GM18507 (cell line): ENCODE measurements at places on chromosomes 12 and 14.

DNA sequence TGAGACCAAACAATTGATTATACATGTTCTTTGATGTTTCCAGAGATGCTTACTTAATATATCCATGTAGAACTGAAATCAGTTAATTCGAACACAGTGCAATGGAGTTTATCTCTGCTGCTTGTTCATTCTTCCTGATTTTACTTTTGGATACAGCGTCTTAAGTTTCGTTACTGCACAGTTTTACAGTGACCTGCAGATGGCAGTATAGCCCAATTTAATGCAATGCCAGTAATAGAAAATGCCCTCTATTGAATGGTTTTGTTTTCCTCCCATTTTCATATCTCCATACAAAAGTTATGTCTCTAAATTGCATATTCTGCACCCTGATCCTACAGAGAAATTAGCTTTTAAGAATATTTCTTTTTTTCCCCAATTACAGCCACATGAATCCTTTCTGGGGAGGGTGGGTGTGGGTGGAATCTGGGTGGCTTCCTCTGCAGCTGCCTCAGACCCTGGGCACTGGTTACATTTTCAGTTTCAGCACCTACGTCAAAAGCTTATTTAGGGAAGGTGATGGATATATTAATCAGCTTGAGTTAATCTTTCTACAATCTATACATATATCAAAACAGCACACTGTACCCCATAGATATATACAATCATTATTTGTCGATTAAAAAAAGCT lies 101.1 kb upstream of the DCD start:
- peak; percentile 14 for DNase-seq

GRCh38 chr12:3461391-3461790 lies 29.6 kb upstream of the PRMT8 start:
- DNase-seq: no peak

- no peak for DNase-seq
These were observed 14.9 kb upstream of the CCDC60 start for GRCh38 chr12:119319638-119320037.

GRCh38 chr12:26425587-26426260 lies 230.4 kb downstream of the SSPN start:
- DNase-seq: no peak

DNA sequence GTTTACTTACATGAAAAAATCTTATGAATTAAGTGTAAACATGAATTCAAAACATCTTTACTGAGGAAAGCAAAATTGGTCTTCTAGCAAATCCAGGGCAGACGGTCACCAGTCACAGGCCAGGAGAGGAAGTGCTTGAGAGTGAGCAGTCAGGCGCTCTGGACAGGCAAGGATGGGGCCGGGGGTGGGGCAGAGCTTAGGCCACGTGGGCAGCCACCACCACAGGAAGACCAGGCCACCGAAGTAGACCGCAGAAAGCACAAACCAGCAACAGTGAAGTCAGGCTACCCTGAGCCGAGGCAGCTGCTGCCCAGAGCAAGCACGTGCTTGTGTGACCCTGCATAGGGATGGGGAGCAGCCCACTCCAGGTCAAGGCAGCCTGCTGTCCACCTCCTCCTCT lies 33.5 kb downstream of the SLC6A12 start:
- peak; percentile 50 for DNase-seq

DNA sequence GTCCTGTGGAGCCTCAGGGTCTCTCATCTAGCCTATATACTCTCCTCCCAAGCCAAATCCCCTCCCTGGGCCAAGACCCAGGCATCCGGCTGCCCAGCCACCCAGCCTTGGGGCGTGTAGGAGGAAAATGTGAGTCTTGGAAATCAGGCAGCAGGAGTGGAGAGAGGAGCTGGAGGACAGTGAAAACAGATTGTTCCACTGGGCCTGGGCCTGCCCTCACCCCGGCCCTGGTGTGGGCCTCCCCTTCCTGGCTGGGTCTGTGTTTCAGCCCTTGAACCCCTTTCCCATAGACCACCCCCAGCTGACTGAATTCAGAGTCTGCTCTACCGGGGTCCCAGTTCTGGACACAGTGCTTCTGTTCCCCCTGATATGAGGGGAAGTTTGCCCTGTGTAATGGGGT lies 6.7 kb downstream of the ITGA5 start:
- DNase-seq: no peak

DNA sequence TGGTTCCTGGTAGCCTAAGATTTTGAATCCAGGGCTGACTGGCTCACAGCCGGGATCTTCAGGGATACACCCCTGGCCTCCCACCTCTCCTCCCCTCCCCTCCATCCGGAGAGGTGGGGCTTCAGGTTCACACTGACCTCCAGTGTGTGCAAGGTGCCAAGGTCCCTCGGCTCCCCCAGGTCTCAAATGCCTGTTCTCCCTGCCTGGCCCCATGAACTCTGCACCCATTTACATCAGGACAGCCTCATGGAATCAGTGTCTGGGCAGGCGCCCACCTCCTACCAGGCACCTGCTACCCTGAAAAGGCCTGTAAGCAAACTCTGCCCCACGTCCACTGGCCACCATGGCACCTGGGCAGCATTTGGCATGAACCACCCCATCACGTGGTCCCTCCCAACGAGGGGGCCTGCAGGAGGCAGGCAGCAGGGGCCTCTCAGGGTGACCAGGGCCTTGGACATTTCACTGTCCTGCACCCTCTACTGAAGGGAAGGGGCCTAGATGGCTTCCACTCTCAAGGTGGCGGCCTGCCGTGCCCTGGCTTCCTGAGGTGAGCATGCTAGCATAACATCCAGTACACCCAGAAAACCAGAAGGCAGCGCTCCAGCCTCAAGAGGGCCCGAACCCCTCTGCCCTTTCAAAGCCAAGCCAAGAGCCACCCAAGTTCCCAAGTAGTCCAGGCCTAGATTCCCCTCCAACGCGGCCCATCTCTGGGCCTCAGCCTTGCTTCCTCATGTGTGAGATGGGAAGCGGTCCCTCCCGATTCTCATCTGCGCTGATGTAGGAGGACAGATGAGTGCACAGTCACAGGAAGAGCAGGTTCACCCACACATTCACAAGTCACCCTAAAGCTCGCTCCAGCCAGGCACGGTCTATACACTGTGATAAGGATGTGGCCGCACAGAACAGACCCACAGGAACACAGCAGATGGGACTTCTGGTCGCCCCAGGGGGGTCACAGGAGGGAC lies 37.3 kb downstream of the CCDC85C start:
- no peak for DNase-seq

DNA sequence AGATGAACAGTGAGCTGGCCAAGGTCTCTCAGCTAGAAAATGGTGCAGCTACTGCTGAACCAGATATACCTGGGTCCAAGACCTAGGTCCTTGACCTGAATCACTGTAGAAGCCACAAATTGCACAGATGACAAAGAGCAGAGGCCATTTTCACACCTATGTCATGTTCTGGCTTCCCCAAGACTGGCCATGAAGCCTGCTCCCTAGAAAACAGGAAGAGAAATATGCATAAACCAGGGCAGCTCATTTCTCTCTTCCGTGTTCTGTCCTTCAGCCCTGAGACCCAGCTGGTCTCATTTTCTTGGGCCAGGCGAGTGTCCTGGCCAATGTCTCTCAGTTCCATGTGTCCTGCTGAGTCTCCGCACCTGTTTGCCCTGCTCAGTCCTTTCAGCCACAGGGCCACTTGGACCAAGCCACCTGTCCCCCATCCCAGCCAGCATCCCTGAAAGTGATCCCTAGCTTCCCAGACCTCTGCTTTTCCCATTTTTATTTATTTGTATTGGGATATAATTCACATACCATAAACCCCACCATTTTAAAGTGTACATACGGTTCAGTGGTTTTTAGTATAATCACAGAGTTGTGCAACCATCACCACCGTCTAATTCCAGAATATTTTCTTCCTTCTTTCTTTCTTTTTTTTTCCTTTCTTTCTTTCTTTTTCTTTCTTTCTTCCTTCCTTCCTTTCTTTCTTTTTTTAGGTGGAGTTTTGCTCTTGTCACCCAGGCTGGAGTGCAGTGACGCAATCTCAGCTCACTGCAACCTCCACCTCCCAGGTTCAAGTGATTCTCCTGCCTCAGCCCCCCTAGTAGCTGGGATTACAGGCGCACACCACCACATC lies 27.0 kb downstream of the P2RX7 start:
- no peak for DNase-seq

DNA sequence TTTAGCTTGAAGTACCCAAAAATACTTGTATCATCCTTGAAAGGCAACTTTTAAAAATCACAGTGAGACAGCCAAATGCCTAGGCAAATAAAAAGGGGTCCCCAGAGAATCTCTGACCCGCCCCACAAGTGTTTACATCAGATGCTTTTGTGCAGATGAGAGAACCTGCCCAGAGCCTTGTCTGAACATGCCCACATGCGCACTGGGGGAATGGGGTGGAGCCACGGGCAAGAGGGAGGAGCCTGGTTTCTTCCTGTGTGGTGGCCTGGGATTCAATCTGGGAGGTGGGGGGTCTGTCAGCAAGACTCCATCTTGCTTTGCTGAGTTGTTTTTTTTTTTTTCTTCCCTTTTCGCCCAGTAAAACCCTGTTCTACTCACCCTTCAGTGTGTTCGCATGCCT lies 381.7 kb upstream of the CCDC196 start:
- no peak for DNase-seq

DNA sequence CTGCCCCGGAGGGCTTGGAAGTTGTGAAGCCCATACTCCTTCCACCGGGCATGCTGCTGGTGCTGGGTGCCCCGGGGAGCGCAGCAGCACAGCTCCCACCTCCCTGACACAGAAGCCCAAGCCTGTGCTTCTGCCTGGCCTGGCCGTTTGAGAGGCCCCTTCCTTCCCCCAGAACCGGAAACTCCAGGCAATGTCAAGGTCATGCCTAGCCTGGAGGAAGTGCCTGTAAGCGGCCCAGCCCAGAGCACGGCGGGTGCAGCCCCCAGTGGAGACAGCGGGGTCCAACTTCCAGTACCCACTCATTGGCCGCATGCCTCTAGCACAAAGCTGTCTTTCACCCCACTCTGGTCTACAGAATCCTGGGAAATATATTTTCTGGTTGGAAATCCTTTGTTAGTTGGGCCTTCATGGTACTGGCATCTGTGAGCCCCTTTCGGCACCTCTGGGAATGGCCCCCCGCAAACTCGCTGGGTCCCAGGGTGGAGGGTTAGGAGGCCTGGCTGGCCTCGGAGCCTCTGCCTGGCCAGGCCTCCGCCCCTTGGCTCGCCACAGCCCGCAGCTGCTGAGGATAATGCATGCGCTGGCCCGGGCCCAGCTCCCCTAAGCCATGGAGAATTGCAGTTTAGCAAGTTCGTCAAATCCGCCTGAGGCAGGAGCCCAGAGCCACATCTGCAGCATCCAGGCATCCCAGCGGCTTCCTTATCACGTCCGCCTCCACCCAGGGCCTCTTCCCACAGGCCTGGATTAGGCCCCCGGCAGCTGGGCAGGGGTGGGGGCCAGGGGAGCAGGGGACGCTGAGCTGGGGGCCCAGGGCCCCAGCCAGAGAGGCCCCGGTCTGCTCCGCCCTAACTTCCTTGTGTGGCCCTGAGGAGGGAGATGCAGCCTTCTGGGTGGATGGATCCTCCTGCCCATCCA lies 48.9 kb upstream of the DLK1 start:
- no peak for DNase-seq

GRCh38 chr14:78978896-78979295 lies 808.7 kb downstream of the NRXN3 start:
- no peak for DNase-seq

DNA sequence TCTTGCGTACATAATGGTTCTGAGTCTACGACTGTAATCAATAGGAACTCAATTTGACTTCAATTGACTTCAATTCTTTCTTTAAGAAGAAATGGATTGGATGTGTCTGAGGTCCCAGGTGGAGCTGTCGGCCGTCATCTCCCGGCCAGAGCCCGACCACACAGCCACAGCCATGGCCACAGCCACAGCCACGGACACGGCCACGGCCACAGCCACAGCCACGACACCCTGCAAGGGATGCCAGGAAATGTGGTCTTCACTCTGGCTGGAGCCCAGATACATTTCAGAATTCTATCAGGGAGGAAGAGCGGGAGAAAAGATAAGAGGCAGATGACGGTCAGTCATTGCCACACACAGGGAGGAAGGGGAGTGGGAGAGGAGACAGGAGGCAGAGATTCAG lies 58.9 kb downstream of the GALNT9 start:
- DNase-seq: no peak

DNA sequence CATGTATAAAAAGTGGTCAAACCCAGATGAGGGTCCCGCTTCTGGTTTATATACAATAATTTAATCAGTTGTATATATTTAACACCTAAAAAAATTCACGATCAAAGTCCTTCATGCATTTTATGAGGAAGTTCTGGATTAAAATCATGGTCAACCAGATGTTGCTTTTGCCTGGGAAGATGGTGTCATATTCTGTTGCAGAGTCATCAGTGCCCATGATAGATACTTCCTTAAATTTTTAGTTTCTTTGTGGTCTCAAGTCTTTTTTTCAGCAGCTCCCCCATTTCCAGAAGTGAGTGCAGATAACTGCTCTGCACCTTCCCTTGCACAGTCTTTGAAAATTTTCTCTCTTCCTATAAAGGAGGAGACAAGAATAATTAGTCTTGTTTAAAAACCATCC lies 16.1 kb downstream of the ERP29 start:
- DNase-seq: no peak

DNA sequence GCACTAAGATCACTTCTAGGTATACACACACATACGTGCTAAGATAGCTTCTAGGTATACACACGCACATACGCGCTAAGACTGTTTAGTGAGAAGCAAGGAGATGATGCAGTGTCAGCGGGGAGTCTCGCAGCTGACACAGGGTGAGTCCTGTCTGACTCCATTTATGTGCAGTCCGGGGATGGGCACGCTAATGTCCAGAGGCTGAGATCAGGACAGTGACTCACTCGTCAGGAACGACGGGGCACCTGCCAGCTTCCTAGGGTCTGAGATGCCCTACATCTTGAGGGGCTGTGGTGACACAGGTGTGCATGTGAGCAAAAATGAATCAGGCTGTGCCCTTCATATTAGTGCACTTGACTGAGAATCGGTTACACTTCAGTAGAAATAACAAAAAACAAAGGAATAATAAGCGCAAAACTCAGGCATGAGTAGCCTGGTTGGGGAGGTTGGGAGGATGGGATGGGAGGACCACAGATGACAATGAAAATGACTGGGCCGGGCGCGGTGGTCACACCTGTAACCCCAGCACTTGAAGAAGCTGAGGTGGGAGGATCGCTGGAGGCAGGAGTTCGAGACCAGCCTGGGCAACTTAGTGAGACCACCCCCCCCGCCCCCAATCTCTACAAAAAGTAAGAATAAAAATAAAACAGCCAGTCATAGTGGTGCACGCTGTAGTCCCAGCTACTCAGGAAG lies 29.1 kb upstream of the ULK1 start:
- DNase-seq: no peak

DNA sequence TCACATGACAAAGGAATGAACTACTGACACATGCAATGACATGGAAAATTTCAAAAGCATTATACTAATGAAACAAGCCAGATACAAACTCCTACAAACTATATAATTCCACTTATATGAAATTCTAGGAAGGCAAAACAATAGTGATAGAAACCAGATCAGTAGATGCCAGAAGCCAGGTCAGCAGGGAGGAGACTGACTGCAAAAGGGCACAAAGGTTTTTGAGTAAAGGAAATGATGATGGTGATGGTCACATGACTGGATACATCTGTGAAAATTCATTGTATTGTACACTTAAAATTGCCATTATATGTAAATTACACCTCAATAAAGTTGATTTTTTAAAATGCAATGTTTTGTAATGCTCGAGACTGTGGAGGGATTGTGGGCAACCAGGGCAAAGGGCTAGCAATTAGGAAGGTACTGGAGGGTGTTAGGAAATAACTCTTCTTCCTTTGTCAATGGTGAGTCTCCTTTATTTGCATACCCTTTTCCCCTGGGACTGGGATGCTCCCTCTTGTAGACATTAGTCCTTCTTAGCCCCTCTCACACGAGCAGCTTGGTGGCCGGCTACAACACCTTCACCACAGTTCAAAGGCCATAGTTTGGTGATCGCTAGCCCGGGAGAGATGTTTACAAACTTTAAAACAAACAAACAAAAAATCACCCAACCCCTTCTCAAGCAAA lies 6.7 kb upstream of the PRPF40B start:
- no peak for DNase-seq
